Putamen (tissue), 1 donor: ENCODE measurements at places on chromosomes 2 and 18.

DNA sequence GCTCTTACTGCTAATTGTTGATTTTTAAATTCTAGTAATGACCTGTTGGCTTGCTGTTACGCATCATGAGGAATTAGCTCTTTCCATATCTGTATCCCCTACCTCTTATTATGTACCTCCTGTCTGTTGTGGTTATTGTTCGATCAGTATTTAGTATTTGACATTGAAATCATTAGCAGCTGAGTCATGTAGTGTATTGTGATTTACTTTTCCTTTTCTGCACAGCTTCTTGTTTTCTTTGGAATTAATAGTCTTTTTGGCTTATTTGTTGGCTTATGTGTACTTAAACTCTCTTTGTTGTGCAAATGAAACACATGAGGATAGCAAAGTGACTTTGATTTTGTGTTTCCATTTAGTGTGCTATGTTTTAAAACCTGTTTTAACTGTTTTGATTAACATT, 4.3 kb downstream of the EPB41L5 start:
- DNase-seq: no peak

DNA sequence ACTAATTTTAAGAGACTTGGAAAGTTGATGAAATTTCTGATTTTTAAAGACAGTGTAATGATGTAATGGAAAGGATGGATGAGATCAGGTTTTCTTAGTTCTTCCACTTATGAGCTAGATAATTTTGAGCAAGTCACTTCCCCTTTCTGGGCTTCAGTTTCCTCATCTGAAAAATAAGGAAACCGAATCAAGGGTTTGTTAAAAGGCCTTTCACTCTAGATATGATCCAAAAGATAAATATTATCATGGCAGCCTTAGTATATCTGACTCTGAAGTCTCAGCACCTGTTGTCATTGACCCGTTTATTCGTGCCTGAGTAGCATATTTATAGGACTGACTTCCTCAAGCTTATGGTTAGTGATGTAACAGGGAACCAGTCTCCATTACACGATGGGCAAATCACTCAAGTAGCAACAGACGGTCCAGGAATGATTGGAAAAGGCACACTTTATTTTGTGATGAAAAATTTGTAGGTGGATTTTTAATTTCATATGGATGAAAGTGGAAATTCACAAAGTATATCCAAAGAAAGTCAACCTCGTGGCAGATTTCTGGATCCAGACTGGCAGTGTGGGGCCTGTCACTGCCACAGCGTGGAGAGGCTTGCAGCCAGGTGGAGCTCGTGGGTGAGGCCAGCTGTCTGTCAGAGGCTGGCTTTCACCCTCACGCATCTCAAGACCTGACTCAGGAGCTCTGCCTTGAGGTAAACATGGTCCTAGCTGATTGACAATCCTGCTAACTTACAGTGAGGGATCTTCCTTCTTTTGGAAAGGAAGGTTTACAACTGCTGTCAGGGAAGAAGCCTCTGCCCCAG, 137.9 kb upstream of the CXCR4 start:
- no peak for DNase-seq

- no peak for DNase-seq
Observed at GRCh38 chr18:8741117-8741516, 35.8 kb downstream of the MTCL1 start.

DNA sequence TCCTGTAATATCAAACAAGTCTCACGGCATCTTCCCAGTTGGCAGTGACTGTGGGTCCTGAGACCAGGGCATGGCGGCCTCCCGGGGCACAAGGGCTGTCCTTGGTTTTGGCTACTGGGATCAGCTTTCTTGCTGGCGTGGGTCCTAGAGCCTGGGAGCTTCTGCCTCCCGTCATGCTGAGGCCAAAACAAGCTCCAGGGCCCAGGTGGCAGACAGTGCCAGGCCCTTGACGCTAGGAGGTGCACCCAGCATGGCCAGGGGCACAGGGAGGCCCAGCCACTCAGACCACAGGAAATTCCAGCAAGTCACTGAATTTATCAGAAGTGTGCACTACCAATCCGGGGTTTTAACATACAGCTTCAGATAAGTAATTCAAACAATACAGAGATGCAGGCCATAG, 184.7 kb downstream of the EIPR1 start:
- DNase-seq: no peak

DNA sequence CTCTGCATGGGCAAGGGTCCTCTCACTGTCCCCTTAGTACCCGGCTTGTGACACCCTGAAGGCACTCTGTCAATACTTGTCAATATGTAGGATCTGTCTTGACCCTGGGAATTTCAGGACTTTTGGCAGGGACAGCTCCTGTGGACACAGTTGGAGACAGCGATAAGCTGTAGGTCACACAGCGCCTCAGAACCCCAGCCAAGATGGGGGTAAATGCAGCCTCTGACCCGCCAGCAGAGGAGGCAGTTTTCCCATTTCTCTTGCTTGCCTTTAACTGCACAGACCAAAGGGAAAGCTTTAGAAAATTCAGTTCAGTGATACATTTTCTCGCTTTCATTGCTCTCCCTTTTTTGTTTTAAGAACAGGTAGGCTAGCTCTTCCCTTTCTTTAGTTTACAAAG, 54.8 kb upstream of the KLHL29 start:
- no peak for DNase-seq

DNA sequence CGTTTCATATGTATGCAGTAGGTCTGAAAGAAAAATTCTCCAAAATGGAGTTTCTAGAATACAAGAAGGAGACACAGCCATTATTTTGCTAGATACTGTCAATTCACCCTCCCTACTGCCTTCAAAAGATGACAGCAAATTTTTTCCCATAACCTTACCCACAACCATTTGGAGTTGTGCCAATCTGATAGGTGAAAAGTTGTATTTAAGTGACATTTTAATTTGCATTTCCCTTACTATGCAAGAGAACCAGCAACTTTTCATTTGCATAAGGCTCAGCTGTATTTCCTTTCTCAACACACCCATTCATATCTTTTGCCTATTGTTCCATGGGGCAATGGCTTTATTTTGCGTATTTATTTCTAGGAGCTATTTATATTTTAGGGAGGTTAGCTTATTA, 31.4 kb upstream of the IL18RAP start:
- DNase-seq: no peak

DNA sequence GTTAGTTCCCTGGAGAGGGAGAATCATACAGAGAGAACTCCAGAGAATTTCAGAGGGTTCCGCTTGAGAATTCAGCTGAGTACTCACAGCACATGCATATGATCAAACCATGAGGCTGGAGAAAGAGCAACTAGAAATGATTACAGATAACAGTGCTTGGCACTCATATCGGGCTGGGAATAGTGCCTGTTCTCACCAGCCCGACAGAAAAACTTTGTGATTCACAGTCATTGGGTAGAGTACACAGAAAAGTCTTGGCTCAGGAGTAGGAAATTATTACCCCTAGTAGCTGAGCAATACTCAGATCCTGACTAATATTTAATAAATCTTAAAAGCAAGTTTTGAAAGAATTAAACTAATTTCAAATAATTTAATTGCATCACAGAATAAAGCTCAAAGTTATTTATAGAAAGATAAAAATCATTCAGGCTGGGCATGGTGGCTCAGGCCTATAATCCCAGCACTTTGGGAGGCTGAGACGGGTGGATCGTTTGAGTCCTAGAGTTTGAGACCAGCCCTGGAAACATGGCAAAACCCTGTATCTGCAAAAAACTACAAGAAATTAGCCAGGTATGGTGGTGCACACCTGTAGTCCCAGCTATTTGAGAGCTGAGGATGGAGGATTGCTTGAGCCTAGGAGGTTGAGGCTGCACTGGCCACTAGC, 6.8 kb downstream of the WDPCP start:
- DNase-seq: peak; percentile 26

GRCh38 chr2:230929381-230930148, 4.5 kb upstream of the GPR55 start:
- DNase-seq: no peak

DNA sequence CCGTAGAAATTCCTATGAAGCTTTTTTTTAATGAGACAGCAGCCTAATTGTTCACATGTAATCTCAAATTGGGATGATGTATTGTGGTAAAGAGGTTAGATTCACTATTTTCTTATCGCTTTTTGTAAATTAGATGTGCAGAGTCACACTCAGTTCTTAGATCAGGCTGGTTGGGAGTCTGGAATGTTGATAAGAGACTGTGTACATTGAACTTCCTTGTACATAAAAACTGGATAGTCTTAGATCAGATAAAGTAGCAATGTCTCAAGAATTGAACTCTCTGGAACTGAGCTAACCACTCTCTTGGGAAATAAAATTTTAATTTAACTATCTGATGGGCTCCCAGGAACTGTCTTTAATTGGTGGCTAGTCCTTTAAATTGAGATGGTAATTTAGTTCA, 108.1 kb upstream of the MSTN start:
- DNase-seq: no peak

GRCh38 chr2:215347878-215348277, 36.0 kb downstream of the ATIC start:
- DNase-seq: no peak

DNA sequence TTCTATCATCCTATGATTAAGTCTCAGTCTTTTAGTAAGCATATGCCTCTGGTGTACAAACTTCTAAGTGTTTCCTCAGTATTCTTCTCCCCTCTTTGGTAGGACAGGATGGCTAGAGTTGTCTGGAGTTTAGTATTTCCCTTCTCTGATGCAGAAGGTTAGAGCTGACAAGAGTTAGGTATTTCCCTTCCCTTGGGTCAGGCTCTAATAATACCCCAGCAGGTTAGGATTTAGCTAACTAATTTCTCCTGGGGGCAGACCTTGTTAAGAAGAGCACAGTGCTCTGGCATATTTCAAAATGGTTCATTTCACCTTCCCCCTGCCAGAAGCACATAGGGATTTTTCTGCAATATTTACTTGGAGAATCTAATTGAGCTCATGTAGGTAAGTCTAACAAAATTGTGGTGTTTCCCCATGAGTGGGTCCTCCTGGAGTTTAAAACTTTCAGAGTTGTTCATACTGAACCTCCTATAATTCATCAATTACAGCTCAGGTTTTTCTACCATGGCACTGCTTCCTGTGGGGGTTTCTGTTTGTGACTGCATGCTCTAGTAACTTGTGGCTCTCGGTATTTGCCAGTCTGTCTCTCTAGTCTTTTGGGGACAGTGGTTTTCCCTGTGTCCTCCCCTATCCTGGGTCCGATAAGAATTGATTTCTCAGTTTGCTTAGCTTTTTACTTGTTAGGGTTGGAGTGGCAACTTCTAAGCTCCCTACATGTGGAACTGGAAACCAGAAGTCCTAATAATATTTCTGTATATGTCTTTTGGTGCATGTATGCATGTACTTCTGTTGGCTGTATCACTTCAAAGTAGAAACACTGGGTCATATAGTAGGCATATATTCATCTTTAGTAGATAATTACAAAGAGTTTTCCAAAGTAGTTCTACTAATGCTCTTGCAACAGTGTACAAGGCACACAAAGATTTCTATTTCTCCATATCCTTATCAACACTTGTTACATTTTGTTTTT, 77.7 kb downstream of the GDF7 start:
- DNase-seq: no peak

- DNase-seq: no peak
Observed at GRCh38 chr2:209387389-209387788, 36.5 kb upstream of the MAP2 start.

DNA sequence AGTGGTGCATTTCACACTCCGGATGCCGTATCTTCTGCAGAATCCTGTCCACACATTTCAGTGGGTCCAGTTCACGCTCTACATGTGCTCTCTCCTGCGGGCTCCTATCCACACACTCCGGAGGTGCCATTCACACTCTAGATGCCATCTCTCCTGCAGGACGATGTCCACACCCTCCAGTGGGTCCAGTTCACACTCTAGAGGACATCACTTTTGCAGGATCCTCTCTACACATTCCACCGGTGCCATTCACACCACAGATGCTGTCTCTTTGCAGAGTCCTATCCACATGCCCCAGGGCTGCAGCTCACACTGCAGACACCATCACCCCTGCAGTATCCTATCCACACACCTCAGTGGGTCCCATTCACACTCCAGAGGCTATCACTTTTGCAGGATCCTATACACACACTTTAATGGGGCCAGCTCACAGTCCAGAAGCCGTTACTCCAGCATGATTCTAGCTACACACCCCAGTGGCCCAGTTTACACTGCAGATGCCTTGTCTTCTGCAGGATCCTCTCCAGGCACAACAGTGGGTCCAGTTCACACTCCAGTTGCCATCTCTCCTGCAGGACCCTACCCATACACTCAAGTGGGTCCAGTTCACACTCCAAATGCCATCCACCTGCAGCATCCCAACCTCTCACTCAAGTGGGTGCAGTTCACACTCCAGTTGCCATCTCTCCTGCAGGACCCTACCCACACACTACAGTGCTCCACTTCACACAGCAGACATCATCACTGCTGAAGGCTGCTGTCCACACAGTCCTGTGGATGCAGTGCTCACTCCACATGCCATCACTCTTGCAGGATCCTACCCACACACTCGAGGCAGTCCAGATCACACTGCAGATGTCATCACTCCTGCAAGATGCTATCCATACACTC, 2.1 kb upstream of the PXDN start:
- DNase-seq: no peak

DNA sequence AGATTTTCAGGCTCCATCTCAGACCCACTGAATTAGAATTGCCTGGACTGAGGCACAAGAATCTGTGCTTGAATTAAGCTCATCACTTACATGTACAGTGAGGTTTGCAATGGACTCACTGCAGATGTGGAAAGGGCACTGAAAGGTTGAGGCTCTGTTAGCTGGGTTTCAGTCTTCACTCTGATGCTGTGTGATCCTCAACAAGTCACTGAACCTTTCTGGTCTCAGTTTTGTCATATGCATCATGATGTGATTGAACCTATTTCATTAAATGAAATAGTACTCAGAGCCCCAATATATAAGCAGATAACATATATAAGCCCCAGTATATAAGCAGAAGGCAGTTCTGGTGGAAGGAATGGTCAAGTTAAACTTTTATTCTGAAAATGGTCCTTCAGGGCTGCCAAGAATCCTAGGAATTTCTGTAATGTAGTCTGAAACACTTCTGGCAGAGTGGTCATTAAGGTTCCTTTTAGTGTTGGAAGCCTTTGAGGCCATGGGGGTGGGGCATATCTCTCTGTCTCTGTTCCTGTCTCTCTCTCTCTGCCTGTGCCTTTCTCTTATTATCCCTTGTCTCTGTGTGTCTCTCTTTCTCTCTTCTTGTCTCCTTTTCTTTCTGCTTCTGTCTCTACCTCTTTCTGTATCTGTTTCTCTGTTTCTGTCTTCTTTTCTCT, 110.4 kb downstream of the ADCYAP1 start:
- DNase-seq: no peak

DNA sequence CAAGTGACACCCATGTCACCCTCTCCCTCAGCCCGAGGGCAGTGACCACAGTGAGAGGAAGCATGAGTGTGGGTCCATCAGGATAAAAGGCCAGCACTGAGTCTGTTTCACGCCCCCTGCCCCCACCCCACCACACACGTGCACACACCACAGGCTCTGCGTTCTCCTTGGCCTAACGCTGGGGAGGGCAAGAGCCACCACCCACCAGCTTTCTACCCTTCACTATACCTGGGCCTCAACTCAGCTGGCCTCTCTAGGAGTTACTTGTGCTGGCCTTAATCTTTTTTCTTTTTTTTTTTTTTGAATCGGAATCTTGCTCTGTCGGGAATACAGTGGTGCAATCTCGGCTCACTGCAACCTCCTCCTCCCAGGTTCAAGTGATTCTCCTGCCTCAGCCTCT, 140.5 kb downstream of the ZFP36L2 start:
- no peak for DNase-seq

GRCh38 chr2:41973871-41974270, 74.0 kb upstream of the PKDCC start:
- no peak for DNase-seq
